ENCODE measurements at places on chromosomes 11 and 22.

DNA sequence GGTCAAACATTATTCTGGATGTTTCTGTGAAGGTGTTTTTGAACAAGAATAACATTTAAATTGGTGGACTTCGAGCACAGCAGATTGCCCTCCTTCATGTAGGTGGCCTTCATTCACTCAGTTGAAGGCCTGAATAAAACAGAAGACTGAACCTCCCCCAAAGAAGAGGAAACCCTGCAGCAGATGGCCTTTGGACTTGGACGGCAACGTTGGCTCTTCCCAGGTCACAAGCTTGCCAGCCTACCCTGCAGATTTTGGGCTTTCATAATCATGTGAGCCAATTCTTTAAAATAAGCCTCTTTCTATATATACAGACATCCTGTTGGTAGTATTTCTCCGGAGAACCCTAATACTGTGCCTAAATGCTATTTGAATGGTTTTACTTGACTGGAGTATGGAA lies 432.2 kb upstream of the NARS2 start:
- DNase-seq, result no peak

GRCh38 chr11:27055065-27055682 lies 14.6 kb downstream of the BBOX1 start:
- DNase-seq, result no peak

DNA sequence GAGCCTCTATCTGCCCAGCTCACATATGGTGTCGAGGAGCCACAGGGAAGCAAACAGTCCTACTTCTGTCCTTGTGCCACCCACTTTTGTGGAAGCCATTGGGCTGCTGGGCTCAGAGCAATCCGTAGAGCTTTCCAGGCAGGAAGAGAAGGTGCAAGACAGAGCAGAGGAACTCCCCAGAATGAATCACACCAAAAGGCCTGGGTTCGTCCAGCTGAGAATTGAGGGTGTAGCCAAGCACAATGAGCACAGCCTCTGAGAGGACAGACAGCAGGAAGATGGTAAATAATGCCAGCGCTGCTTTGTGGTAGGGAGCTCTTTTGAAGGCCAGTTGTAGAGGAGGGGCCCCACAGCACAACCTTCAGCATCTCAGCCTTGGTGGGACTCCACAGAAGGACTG lies 237.8 kb downstream of the GRIK4 start:
- DNase-seq, result no peak

GRCh38 chr11:104946907-104947306 lies 21.5 kb downstream of the CASP4 start:
- no peak for DNase-seq

DNA sequence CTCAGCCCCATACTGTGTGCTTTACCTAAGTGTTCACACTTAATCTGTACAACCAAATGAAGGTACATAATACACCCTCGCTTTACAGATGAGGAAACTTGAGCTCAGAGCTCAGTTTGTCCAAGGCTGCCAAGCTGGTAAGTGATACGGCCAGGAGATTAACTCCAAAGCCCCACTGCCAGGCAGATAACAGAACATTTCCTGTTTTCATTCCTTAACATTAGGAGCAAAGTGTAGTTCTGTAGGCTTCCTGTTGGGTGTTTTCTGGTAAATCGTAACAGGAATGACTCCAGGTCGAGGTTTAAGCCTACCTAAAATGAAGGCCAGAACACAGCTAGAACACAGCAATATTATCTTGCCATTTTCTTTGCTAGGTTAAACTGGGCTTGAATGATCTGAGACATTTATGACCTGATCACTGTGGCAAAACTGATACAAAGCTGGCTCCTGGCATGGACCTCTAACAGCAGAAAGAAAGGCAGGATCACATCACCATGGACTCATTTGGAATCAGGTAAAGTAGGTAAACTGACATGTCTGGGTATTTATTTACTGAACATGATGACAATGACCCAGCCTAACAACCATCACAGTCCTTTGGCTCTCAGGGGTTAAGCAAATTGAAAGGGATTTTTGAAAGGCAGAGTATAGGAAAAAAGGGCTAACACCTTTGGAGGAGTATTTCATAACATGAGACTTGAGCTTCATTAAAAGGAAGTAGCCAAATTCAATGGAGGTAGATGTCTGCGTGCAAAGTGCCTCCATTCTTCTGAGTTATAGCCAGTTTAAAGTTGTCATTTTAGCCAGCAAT lies 3.9 kb upstream of the NUP50 start:
- DNase-seq, result no peak

- no peak for DNase-seq
Observed at GRCh38 chr11:128757235-128757711, 63.4 kb downstream of the FLI1 start.

- no peak for DNase-seq
Observed at GRCh38 chr11:36165621-36166397, 123.4 kb downstream of the COMMD9 start.

GRCh38 chr11:20207781-20208621 lies 47.7 kb upstream of the DBX1 start:
- no peak for DNase-seq

- no peak for DNase-seq
Observed at GRCh38 chr11:26070714-26071380, 261.1 kb upstream of the ANO3 start.

GRCh38 chr11:61090982-61091372 lies 11.3 kb upstream of the CD5 start:
- DNase-seq, result no peak

GRCh38 chr11:43979571-43980219 lies 37.3 kb downstream of the C11orf96 start:
- no peak for DNase-seq
